ENCODE measurements at places on chromosomes 3 and 15.
A peak's percentile ranks its signal among the peaks of the same experiment; 100 is the strongest.

DNA sequence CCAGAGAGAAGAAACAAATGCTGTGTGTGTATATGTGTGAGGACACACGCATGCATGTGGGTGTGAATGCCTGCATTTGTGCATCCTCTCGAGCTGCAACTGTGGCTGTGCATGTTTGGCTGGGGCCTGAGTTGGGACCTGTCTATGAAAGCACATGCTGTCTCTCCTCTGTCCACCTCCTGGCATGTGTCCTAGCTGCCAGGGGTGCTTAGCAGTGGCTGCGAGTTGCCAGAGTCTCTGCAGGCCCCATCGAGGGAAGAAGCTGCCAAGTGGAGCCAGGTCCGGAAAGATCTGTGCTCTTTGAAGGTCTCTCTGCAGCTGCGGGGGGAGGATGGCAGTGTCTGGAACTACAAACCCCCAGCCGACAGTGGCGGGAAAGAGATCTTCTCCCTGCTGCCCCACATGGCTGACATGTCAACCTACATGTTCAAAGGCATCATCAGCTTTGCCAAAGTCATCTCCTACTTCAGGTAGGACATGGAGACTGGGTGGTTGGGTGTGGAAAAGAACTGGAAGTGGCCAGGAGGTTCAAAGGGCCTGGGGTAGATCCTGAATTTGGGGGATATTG lies 30.7 kb downstream of the NR1I2 start:
- DNase-seq = no peak

- DNase-seq = no peak
Observed at GRCh38 chr3:141477224-141477623, 9.6 kb upstream of the RASA2 start.

GRCh38 chr3:80733522-80734176 lies 965.9 kb upstream of the ROBO1 start:
- DNase-seq = no peak

- DNase-seq = no peak
Observed at GRCh38 chr15:80699981-80700380, 4.9 kb downstream of the ABHD17C start.

DNA sequence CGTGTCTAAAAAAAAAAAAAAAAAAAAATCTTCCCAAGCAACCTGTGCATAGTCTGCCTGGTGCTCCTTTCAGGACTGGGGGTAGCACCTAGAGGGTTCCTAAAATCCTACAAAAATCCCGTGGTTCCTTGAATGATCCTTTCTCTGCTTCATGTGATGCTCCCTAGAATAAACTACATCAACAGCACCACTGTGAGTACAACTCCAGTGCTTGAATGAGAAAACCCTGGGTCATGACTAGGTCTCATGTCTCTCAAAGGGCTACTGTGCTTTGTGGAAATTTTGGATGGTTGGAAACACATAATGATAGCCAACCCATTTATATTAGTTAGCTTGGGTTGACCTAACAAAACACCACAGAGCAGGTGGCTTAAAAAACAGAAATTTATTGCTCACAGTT lies 243.5 kb downstream of the OPA1 start:
- DNase-seq = no peak

- no peak for DNase-seq
Observed at GRCh38 chr15:71677352-71677751, 133.0 kb upstream of the NR2E3 start.

DNA sequence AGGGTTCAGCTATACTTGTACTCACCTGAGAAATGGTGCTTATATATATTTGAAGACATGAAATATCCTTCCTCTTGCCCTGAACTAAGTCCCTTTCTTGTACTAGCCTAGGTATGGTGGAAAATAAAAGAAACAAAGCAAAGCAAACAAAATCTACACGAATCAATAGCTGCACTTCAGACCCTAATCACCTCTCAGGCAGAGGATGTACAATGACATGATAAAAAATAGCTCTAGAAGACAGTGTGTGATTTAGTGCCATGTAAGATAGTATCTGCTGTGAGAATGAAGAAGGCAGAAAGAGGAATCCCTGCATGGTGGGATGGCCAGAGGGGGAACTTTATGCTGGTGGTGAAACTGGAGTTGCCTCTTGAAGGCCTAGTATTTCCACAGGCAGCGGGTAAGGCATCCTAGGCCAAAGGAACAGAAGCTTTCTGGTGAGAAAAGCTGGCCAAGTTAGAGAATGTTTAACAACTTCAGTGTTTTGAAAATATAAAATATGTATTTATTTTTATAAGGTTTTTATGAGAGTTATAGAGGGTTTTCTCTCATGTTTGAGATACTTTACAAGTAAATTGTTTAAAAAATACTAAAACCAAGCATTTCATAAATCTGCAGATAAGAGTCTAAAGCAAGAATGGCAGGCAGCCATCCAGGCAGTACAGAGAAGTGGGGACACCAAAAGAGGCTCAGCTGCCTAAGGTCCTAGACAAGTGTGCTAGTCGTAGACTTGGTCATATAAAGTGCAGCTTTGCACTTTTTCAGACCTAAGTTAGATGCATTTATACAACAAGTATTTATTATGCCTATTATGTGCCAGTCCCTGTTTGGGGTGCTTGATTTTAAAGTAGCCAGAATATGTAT lies 14.9 kb downstream of the LEKR1 start:
- DNase-seq = no peak

DNA sequence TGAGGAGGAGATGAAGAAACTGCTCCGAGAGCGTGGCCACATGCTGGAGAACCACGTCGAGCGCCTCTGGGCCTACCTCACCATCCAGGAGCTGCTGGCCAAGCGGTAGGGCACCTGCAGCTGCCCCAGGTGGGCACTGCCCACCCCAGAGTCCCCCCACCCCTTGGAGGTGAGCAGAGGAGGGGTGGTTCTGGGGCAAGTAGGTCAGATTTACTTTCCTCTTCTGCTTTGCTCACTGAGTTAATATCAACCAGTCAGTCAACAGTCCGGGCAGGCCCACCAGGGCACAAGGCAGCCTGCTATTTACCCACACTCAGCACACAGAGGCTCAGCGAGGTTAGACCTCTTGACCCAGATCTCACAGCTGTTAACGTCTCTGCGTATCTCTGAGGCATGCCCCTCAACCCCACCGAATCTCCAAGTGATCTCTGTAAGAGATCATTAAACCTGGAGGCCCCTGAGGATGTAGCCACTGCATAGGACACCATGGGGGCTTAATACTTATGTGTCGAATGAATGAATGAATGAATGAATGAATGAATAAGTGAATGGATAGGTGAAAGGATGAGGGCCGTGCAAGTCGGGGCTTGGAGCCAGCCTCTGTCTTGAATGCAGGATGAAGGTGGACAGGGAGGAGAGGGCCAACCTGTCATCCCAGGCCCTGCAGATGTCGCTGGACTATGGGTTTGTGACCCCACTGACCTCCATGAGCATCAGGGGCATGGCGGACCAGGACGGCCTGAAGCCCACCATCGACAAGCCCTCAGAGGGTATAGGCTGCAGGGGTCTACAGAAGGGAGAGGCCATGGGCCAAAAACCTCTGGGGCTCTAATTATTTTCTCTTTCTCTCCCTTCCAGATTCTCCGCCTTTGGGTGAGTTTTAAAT lies 8.0 kb upstream of the ITIH3 start:
- DNase-seq = no peak

- no peak for DNase-seq
Observed at GRCh38 chr3:155013427-155013826, 66.7 kb upstream of the MME start.

- DNase-seq = no peak
Observed at GRCh38 chr3:67381667-67382272, 272.6 kb downstream of the SUCLG2 start.

DNA sequence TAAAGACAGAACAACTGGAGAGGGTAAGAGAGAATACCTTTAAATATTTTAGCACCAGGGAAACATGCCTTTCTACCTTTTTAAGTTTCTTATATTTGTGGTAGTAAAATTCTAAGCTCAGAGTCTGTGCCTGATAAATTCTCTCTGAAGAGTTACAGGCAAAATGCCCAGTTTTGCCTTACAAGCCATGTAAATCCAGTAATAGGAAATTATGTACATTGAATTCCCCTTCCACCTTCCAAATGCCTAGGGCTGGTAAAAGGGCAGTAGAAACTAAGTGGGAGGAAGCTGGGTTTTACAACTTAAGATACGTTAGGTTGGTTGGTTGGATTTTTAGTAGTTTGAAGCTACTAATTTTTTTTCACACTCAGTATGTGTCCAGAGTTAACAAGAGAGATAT lies 43.1 kb upstream of the TP63 start:
- no peak for DNase-seq

DNA sequence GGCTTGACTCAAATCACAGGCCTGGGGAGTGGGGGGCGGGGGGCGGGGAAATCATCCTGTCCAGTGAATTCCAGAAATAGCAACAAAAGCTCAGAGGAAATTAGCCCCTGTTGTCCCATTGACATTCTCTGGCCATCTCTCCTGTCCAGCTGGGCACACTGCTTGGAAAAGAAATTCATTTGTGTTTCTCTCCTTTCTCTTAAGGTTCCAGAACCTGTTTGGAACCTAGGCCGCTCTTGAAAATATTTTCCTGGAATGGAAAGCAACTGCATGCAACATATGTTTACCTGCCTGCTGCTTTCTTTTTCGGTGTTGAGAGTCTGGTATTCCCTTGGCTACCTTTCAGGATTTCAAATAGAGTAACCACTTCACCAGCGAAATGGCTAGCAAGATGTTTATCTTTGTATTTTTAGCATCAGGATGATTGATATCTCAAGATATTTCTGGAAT lies 169.0 kb downstream of the GHSR start:
- no peak for DNase-seq

DNA sequence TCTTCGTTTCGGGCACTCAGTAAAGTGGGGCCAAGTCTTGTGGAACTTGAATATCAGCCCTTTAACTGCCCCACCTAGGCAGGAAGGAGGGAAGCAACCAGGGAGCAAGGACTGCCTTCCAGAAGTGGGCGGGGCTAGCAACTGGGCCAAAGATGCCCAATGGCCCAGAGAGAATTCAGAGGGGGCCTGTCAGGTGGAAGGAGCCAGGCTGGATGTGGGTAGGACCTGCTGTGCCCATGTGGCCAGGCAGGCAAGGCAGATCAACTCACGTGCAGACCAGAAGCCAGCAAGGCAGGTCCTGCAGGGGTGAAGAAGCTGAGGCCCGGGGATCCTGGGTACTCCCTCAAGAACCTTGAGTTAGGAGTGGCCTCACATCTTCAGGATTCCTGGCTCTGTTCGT lies 5.5 kb downstream of the MAP6D1 start:
- DNase-seq = no peak

DNA sequence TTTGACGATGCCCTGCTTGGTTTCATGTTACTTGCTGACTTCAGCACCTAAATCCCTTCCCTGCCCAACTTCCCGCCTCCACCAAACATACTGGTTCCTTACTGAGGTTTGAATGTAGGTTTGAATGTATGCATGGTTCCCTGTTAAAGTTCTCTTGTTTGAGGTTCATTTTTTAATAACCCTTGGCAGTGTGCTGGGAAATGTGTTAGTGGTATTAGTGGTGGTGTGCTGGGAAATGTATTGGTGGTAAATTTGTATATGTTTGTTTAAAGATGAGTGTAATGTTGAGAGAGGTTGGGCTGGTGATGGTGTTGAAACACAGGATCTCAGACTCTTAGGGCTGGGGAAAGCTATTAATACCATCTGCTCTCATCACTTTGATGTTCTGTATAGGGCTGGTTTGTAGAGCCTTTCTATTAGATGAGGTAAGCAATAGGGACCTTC lies 392.7 kb downstream of the PTPRG start:
- no peak for DNase-seq

DNA sequence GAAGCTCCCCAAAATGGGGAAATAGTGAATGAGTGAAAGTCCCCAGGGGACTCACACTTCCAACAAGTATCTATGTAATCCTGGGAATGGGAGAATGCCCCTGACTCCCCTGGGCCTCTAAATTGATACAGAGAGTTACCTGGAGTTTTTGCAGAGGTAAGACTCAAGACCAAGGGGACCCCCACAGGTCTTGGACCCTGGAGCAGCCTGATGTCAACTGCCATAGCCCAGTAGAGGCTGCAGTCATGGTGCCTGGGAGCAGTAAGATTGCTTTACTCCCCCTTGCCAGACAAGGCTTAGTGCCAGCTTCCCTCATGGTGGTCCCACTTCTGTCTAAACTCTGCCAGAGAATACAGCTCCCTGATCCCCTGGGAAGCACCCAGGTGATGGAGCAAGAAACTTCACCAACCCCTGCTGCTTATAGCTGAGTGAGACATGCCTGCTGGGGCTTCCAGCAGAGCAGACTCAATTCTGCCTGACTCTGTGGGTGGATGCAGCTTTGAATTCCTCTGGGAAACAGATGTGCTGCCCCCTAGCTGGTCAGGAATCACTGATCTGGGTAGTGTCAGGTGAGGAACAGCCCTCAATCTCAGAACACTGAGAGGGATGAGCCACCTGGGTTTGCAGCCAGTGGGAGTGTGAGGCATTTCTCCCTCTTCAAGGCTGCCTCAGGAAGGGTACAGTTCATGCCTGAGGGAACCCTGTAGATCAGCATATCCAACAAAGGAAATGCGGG lies 485.9 kb downstream of the NSUN3 start:
- no peak for DNase-seq

GRCh38 chr3:121231872-121232271 lies 313.9 kb downstream of the POLQ start:
- no peak for DNase-seq

GRCh38 chr3:18216996-18217395 lies 208.1 kb downstream of the SATB1 start:
- DNase-seq = no peak

GRCh38 chr3:57757642-57758297 lies 1.7 kb downstream of the SLMAP start:
- no peak for DNase-seq

- DNase-seq = no peak
Observed at GRCh38 chr3:177341736-177342419, 144.6 kb upstream of the TBL1XR1 start.

- no peak for DNase-seq
Observed at GRCh38 chr15:51830276-51830806, 888 bp downstream of the TMOD3 start.

DNA sequence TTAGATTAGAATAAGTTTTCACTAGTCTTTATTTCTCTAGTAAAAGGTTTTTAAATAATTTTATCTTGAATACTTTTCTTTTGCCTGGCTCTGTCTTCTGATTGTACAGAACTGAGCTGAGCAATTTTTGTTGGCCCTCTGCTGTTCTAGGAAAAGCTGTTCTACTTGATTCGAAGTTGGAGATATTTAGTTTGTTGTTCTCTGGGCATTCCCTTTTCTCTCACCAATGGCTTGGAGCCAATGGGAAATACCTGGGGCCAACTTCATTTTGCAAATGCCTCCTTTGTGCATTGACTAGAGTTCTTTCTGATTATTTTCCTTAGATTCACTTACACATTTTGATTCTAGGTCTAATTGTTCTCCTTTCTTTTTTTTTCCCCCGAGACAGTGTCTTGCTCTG lies 16.5 kb downstream of the ABHD5 start:
- DNase-seq = no peak

GRCh38 chr3:115165701-115166100 lies 18.6 kb upstream of the ZBTB20 start:
- no peak for DNase-seq

GRCh38 chr15:75198560-75199356 lies 2.9 kb upstream of the C15orf39 start:
- DNase-seq = no peak

DNA sequence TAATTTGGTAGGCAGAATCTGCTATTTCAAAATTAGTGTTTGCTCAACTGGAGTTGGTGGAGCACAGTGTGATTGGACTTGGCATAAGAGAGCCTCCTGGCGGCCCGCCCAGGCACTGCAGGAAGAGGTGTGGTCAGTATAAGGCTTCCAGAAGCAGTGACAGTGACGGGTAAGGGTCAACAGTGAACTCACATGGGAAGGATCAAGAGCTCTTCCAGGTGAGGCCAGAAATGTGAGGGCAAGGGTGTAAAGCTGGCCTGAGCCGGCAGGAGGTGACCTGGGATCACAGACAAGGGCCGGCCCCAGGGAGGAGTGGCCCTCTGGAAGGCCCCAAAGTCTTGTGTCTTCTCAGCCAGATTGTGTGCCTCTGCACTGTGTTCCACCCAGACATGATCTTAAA lies 93.2 kb upstream of the RNF7 start:
- DNase-seq = peak; percentile 39
